Aorta (tissue), 5 donors: ENCODE measurements at places on chromosomes 2 and 18.

GRCh38 chr2:10556271-10557140 is 108.4 kb upstream of the ODC1 start:
- DNase-seq = no peak

- no peak for DNase-seq
These were observed 31.4 kb upstream of the DARS1 start for GRCh38 chr2:136016836-136017235.

DNA sequence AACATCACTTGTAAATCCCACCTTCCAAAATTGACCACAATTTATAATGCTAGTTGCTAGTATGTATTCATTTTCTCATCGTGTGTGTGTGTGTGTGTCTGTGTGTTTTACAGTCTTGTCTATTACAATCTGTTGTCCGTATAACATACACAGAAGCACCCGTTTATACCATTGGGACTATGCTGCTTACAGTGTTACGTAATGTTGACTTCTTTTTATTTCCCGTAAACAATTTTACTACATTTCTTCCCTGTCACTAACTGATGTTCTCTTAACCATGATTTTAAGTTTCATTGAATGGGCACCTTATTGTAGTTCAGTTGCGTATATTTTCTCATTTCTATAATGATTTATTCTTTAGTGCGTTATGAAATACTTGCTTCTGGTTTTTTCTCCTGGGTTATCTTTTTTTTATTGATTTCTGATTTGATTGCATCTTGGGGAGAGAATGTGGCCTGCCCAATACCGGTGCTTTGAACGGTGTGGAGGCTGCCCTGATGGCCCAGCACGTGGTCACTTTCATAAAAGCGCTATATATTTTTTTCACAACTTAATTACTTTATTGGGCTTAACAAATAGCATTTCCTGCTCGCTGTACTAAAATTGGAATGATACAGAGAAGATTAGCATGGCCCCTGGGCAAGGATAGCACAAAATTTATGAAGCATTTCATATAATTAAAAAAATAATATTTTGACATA is 14.5 kb upstream of the ASB1 start:
- no peak for DNase-seq

DNA sequence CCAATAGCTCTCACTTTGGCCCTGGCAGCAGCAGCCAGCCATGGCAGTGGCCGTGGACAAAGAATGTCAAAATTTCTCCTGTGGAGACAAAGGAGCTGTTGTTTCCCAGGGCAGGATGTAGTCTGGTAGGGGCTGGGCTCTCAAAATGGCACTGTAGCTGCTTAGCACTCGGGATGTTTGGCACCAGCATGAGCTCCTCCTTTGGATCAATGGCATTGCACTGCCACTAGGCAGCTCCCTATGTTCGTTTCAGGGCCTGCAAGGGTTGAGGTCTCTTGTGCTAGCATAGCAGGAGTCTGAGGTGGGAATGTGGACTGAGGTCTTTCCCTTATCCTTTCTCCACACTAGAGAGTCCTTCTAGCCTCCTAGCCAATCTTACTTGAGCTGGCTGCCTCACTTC is 948.8 kb upstream of the FAM98A start:
- DNase-seq = no peak

GRCh38 chr18:44465381-44465841 is 215.3 kb upstream of the SETBP1 start:
- DNase-seq = no peak

DNA sequence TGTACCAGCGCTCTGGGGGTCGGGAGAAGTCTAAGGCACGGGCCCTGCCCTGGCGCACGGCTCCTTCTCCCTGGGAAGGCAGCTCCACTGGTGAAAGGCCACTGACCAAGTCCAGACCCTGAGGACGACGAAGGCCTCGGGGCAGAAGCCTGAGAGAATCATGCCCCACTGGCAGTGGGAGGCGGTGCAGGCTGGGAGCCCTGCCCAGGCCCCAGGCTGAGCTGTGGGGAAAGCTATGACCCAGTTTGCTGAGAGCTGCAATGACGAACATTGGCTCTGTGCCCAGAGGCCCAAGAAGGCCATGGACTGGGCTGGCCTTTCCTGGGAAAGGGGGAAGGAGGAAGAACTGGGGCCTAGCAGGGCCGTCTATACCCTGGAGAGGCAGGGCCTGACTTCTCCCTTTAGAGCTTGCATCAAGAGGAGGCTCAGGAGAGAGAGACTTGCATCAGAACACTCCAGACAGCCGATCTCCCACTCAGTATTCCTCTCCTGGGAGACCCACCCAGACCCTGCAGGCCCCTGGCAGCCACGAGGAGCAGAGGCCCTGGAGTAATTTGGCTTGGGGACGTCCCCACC is 32.9 kb downstream of the HS1BP3 start:
- peak; percentile 99 for DNase-seq

- no peak for DNase-seq
These were observed 165.6 kb downstream of the KLHL29 start for GRCh38 chr2:23550553-23550952.

GRCh38 chr2:69122271-69122670 is 109.3 kb downstream of the ANTXR1 start:
- DNase-seq = no peak

DNA sequence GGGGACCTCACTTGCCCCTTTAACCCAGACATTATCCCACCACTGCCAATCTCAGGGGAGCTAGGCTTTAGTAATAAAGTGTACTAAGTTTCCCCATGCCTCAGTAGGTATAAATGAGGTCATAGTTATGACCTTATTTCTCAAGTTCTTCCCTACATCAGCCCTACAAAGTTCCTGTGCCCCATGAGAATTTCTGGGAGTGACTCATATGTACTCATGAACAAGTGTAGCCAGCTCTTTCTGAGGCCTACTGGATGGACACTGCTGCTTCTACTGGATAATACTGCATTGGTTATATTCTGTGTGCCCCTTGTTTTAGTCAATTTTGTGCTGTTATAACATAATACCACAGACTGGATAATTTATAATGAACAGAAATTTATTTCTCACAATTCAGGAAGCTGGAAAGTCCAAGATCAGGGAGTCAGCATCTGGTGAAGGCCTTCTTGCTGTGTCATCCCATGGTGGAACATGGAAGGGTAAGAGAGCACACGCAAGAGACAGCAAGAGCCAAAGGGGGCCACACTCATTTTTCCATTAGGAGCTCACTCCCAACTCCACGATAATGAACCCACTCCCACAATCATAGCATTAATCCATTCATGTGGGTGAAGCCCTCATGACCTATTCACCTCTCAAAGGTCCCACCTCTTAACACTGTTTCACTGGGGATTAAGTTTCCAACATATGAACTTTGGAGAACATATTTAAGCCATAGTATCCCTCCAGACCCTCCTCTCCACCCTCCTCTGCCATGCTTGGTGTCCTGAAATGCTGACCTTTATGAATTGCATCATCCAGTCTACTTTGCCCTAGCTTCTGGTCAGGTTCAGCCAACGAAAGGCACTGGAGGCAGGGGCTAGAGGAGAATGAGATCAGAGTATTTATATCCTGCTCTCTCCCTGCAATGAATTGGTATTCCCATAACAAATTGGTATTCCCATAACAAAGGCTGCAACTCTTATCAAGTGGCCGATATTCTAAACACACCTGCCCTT is 25.4 kb upstream of the ST3GAL5 start:
- DNase-seq = no peak

GRCh38 chr2:60867848-60868247 is 13.5 kb upstream of the REL start:
- peak; percentile 51 for DNase-seq

- no peak for DNase-seq
These were observed 807 bp upstream of the NEU4 start for GRCh38 chr2:241808051-241808720.

DNA sequence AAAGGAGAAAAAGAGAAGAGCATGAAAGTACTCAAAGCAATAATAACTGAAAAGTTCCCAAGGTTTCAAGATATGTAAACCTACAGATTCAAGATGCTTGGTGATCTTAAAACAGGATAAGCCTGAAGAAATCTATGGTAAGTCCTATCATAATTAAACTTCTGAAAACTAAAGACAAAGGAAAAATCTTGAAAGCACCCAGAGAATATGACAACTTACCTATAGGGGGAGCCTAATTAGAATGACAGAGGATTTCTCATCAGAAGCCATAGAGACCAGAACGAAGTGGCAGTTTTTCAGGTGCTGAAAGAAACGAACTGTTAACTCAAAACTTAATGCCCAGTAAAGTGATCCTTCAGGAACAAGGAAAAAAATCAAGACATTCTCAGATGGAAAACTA is 59.7 kb downstream of the XDH start:
- DNase-seq = no peak

DNA sequence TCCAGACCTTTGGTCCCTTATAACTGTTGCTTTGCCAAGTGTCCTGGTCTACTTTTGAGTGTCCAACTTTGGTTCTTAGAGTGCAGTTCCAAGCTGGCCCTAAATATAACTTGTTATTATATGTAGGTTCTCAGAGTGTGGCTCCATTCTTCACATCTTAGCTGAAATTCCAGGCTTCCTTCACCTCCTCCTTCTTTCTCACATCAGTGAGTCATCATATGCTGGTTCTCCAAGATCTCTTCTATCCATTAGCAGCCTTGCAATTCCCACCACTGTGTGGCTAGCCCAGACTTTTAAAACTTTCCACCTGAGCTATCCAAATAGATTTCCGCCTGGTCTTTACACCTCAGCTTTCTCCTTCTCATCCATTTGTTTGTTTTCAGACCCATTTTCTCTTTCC is 12.6 kb upstream of the CXCR4 start:
- DNase-seq = no peak

- DNase-seq = no peak
These were observed 158.6 kb upstream of the LTBP1 start for GRCh38 chr2:32788114-32788513.

DNA sequence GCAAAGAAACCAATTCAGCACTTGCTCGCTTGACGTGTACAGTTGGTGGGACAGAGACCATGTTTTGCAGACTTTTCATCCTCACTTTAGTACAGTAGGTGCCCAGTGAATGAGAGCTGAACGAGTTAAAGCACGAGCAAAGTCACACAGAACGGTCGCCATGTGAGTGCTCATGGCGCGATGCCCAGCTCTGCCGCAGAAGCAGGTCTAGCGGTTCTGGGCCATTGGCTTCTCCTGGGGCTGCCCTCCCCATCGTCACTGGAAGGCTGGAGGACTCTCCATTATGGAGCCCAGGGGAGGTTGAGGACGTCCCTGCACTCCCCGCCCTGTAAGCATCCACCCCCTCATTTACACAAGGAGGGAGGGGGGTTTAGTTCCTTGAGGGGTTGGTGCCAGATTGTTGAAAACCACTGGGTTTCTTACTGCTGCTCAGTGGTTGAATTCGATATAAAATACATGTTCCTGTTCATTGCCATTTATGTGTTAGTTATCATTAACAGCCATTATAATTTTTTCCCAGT is 24.9 kb downstream of the PTGR3 start:
- no peak for DNase-seq

DNA sequence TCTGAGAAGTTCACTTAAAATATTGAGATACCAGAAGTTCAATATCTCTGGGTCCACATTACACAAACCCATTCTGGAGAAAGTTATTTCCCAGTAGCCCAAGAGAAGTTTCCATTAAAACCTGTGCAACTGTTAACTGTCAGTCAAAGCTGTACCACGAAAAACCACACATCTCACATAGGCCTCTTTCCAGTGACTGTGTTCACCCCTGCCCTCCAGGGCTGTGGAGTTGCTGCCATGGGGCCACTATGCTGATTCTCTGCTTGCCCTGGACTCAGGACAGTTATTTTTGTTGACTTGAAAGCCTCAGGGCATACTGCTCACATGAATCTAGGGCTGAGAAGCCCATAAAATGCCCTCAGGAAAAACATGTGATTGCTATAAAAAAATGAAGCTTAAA is 153.8 kb downstream of the PIEZO2 start:
- DNase-seq = no peak

DNA sequence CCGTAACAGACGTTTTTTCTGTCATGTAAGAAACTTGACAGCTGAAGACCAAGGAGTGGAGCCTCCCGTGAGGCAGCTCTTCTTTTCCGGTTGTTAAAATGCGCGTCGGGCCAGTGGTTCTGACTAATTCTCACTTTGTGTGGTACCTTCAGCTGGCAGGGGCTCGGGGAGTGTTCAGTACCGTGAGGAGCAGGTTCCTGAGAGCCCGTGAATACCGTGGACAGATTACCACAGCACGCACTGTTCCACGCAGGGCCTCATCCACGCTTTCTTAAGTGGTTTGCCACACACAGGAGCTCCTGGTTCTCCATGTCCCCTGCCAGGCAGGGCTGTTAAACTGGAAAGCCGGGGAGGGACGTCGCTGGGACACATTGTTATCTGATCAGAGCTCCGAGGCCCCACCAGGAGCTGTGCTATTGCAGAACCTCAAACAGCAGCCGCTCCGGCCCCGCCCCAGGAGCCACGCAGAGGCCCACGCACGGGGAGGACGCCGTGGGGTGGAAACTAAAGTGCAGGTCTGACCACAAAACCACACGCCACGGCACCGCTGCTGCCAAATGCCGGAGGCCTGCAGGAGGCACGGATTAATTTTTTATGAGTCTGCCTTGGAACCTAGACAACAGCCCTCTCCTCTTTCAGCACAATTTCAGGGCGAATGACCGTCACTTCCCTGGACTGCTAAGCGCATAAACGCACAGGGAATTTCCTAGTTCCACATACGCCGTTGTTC is 43.3 kb downstream of the NFATC1 start:
- no peak for DNase-seq

GRCh38 chr2:211867845-211868451 is 670.7 kb downstream of the ERBB4 start:
- DNase-seq = no peak

- no peak for DNase-seq
These were observed 34.1 kb downstream of the PTH2R start for GRCh38 chr2:208440716-208441115.

DNA sequence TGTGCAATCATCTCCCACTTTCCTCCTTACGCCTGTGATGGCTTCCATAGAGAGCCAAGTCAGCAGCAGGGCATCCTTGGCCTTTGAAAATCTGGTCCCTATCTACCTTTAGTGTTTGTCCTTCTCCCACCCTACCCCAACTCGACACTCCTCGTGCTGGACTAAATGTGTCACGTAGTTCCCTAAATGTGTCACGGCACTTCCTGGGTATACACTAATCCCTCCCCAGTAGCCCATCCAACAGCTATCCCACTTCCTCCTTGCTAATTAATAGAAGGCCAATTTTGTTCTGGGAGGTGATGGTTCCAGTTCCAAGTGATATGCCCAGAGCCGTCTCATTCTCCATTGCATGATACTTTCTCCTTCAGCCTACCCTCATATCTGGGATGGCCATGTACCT is 36.5 kb upstream of the ZFP36L2 start:
- DNase-seq = no peak

DNA sequence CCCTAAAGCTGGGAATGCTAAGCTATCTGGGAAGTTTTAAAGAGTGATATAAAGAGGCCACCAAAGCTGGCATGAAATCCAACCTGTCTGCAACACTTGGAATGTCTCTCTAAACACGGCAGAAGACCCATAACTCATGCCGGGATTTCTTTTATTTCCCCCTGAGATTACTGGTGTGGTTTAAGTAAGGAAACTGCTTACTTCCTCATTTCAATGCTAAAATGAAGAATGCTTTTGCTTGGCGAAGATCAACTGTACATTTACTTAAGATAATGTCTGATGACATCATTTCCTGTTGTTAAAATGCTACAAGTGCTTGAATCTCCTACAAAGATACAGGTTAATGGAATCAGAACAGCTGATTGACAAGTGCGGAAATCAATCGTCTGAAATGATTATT is 353.8 kb upstream of the SALL3 start:
- DNase-seq = no peak

GRCh38 chr2:33762636-33763035 is 163.5 kb upstream of the FAM98A start:
- no peak for DNase-seq
